ENCODE measurements at places on chromosomes 5 and 9. TPM values are rescaled to one million over a fixed set of nuclear protein-coding genes. Genes with fewer than 3 reads are reported as not detected.

DNA sequence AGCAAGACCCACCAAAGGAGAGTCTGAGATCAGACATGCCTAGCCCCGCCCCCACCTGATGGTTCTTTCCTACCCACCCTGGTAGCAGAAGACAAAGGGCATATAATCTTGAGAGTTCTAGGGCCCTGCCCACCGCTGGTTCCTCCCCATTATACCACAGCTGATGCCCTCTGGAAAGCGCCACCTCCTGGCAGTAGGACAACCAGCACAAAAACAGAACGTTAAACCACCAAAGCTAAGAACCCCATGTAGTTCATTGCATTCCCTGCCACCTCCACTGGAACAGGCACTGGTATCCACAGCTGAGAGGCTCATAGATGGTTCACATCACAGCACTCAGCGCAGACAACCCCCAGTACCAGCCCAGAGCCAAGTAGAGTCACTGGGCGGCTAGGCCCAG is 81.2 kb upstream of the TRPC7 start:
- DNase-seq: no peak

DNA sequence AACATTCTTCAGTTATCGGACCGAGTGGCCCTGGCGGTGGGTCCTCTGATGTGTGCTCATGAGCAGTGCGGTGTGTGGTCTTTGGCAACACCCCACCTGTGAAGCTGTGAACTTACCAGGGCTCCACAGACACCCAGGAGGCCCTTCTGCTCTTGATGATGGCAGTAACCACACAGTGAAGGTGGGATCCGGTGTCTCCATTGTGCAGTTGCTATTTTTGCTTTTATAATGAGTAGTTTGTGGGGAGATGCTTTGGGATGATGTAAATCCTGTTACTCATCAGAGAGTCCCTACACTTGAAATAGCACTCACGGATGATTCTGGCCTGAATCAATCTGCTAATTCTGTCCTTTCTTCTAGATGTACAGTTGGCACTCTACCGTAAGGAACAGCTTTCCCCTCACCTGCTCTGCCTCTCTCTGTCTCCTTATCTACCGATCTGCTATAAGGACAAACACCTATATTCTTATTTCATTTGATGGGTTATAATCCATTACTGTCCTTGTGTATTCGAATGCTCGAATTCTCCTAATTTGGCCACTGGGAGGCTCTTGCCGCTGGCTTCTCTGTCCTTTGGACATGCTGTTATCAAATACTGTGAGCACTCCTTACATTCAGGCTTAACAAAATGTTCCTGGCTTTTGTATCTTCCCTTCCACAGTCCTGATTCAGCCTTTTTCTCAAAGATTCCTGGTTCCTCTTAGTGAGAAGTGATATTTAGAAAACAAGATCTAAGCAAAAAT is 20.2 kb downstream of the ATPSCKMT start:
- no peak for DNase-seq

GRCh38 chr9:134549336-134549735 is 92.3 kb upstream of the COL5A1 start:
- DNase-seq: no peak

- DNase-seq: no peak
These were observed 53.5 kb upstream of the MCCC2 start for GRCh38 chr5:71533615-71534014.

The C5orf52 gene
- total RNA-seq: not detected

DNA sequence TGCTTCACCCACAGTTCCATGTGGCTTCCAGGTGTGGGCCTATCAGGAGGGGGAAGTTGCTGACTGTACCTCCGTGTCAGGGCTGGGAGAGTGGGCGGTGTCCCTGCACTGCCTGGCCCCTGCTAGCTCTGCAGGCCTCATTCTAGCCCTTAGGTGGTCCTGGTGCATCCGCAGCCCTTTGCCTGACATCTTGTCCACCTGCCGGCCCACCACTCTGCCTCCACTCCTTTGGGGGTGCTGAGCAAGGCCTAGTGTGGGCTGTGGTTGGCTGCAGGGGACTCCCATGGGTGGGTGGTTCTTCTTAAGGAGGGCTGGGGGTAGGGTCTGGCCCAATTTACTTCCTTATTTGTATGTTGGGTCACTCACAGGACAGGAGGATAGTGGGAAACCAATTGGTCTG is 66.9 kb downstream of the HSPA4 start:
- no peak for DNase-seq

DNA sequence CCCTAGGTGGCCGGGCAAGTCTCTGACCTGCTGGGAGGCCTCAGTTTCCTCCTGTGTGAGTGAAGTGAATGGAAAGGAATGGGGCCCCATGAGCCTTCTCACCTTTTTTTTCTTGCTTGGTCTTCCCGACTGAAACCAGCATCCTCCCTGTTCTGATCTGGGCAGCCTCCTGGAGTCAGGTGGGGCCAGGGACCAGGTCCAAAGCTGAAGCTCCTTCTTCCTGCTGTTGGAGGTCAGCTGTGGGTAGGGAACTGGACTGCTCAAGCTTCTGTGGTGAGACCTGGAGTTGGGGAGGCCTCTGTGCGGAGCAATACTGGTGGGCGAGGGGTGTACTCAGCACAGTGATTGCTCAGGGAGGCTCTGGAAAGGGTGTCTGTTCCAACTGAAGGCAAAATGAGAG is 99.7 kb downstream of the PCSK1 start:
- DNase-seq: no peak

DNA sequence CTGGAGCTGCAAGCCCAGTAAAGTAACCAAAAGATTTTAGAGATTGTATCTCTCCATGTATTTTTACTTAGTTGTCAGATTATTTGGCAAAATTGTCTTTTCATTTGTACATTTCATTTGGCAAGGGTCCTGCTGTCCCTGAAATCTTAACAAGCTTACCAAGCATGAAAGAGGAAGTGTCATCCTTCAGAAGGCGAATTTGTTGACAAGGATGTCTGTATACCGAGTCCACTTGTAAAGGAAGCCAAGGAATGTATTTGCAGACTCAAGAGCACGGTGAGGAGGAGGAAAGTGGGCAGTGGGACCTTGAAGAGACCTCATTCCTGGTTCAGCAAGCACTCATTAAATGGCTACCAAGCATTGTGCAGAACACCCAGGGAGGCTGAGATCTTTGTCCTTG is 7.5 kb upstream of the OTULINL start:
- no peak for DNase-seq

The INSL6 gene
- total RNA-seq: not detected

- no peak for DNase-seq
These were observed 32.8 kb upstream of the ZSWIM6 start for GRCh38 chr5:61299261-61299681.

- DNase-seq: no peak
These were observed 29.4 kb downstream of the SMAD5 start for GRCh38 chr5:136162008-136162407.

- DNase-seq: no peak
These were observed 839 bp downstream of the GABRG2 start for GRCh38 chr5:162068412-162068811.

- DNase-seq: no peak
These were observed 4.9 kb upstream of the FYB1 start for GRCh38 chr5:39224196-39224761.

GRCh38 chr9:111632060-111632459 is 926 bp downstream of the DNAJC25 start:
- no peak for DNase-seq

The OR1L1 gene
- not detected for total RNA-seq

The CNTNAP3 gene
- total RNA-seq: 42.4 TPM

The BTNL3 gene
- total RNA-seq: not detected

The OR1J4 gene
- not detected for total RNA-seq

- DNase-seq: peak; percentile 47
These were observed 6.1 kb upstream of the C5orf58 start for GRCh38 chr5:170226661-170227060.

DNA sequence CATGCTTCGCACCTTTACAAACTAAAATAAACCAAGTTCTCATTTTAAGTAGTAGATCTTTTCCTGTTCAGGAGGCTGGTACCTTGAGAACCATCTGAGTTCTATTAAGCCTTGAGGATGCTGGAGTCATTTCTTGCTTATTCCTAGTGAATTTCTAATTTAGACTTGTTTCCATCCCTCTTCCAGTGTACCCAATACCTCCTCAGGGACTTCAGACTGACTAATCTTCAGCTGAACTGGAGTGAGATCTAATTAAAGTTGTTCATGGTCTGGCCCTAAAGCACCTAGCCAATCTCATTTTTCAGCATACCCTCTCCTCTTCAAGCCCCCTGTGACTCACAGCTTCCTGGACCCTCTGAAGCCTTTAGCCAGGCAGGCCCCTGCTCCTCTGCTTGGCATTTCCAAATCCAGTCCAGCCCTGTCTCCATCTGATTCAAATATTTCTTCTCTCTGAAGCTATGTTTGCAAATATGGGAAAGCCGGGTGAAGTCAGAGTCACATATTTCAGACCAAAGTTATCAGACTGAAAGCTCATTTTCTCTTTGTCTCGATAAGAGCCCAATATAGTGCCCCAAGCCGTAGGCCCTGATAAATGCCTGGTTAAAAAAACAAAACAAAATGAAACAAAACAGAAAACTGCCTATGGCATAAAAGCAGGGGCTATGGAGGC is 19.4 kb upstream of the TNFSF15 start:
- DNase-seq: no peak

- DNase-seq: no peak
These were observed 48.0 kb downstream of the SHLD3 start for GRCh38 chr5:65672796-65673195.

DNA sequence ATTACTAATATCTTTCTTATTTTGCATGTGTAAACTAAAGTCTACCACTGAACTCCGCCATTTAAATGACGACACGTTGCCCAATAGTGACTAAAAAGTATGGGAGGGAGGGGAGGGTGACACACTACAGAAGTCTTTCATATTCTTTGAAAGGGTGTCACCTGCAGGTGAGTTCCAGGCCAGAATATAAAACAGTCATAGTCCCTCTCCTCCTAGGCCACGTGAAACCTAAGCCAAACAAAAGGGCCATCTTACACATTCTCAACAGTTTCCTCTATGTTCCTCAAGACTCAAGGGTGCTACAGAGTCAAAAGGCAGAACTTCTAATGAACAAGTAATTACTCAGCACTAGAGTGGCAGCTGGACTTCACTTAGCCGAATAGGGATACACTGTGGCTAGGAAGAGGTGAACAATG is 6.4 kb downstream of the CEMIP2 start:
- no peak for DNase-seq

GRCh38 chr9:22158927-22159346 is 149.8 kb upstream of the CDKN2B start:
- peak; percentile 87 for DNase-seq

DNA sequence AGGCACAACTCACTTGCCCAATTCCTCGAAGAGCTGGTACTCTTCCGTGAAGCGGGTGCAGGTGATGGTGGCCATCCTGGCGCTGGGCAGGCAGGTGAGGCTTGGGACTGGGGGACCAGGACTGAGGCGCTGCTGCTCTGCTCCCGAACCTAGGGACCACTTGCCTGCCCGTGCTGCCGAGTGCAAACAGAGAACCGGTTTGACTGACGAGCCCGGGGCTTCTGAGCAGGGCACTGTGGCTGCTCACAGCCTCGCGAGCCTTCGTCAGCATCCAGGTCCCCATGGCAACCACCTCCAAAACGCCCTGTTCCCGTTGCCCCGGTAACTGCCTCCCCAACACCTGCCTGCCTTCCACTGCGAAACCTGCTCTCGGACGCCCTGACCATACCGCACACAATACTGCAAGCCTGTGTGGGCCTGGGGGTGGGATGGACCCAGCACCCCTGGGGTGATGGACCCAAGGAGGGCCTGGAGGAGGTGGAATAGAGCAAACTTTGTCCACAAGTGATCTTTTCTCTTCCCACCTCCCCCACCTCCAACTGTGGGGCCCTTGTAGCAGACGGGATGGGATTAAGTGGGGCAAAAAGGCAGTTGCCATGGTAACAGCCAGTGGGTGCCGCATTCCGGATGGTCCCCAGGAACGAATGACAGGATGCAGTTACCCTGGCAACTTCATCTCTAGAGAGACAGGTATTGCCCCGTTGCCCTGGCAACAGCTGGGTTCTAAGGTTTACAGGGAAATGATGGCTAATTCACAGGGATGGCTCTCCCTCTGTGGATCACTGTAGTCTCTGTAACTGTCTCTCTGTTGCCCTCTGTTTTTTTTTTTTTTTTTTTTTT is at the start of gene CAMK2A:
TSS of gene CAMK2A (minus strand) at position 223 of the 840 bp plus-strand sequence. CDS start at position 75, 148 bp downstream.
- DNase-seq: no peak

GRCh38 chr9:114207034-114207810 is 51.9 kb downstream of the COL27A1 start:
- no peak for DNase-seq

Measured in lower leg skin (tissue), 4 donors.